Skin of body (tissue), 3 donors: ENCODE measurements at places on chromosomes 11 and 22. TPM values are rescaled to one million over a fixed set of nuclear protein-coding genes. Genes with fewer than 3 reads are reported as not detected.
A peak's percentile ranks its signal among the peaks of the same experiment; 100 is the strongest.

BARX2 gene
- 12.3 TPM for total RNA-seq

KRTAP5-2 gene
- 3.1 TPM for total RNA-seq

CENPM gene
- 8.4 TPM for total RNA-seq

OR51B5 gene
- 0.30 TPM for total RNA-seq

BBOX1 gene
- 10.9 TPM for total RNA-seq

KCTD14 gene
- total RNA-seq, result 1.6 TPM

DGCR6 gene
- 3.2 TPM for total RNA-seq

SLC22A9 gene
- total RNA-seq, result not detected

GRK3 gene
- 19.2 TPM for total RNA-seq

HEPHL1 gene
- total RNA-seq, result 4.9 TPM

PRODH gene
- 5.6 TPM for total RNA-seq

UBQLN3 gene
- total RNA-seq, result 0.49 TPM

NCF4 gene
- 10.2 TPM for total RNA-seq

OSM gene
- 1.3 TPM for total RNA-seq

DNA sequence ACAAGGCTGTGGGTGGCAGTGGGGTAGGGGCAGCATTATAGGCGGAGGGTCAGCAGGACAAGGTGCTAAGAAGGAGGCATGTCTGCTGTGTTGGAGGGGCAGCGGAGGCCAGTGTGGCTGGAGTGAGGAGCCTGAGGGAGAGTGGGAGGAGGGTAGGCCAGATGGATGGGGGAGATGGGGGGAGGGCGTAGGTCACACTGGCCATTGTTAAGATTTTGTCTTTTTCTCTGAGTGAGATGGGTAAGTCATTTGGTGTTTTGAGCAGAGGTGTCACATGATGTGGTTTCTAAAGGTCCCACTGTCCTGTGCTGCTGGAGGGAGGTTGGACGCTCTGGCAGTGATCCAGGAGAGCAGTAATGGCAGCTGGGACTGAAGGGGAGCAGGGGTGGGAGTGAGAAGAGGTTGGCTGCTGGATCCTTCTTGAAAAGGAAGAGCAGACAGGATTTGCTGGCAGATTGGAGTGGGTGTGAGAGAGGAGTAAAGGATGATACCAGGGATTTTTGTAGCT lies 9.8 kb downstream of the PPP6R3 start:
- DNase-seq, result no peak

GRCh38 chr11:94638902-94639373 lies 71.8 kb downstream of the PIWIL4 start:
- no peak for DNase-seq

- DNase-seq, result no peak
Measured at GRCh38 chr11:85098996-85099395, 528.1 kb downstream of the DLG2 start.

GRCh38 chr11:16795146-16795545 lies 56.7 kb downstream of the C11orf58 start:
- DNase-seq, result no peak

DNA sequence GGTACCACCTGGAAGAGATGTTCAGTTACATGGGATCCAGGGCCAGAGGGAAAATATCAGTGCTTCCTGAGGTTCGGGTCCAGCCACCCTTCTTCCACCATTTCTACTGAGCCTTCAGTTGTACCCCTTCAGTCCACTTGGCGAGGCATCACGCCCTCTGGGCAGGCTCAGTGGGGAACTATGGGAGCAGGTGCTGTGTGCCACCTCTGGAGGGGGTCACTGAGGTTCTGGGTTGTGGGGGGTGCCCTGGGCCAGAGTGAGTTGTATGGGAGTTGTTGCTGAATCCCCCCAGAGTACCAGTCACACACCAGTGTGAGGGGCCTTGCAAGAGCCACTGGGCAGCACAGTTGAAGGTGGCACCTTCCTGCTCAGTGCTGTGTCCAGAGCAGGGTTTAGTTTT lies 2.7 kb upstream of the SREBF2 start:
- DNase-seq, result no peak

DNA sequence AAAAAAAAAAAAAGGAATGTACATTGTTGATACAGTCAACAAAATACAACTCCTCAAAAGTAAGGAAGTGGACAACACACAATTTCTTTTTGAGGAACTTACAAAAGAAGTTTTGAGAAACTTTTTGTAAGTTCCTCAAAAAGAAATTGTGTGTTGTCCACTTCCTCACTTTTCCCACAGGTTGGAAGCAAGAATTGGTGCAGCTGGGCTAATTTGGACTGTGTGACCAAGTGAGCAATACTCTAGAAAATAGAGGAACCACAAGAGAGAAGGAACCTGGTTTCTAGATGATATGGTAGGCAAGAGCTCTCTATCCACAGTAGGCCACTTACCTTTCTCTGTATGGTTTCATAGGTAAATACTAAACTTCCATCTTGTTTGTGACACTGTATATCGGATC lies 1053.8 kb downstream of the LRRC4C start:
- no peak for DNase-seq

DNA sequence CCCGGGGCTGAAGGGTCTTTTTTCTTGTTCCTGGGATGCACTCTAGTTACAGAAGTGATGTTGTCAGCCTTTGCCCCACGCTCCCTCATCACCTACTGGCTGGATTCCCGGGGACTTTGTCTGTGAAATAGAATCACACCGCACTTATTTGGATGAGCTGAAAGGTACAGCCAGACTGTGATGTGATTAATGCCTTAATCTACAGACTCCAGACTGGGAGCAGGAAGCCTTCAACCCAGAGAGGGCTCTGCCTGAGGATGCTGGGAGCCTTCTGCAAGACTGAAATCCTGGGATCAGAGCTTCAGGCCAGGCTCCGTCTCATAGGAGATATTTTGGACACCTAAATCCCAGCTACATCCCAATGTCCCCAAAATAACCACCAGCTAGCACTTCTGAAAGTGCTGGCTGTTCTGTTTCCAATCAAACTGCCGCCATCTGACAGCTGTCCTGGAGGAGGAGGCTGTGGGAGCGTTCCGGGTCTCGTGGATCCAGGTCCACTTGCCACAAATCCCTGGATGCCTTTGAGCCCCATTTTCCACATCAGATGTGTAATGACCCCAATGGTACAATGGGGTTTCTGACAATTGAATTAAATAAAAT lies 688.5 kb downstream of the TBC1D22A start:
- DNase-seq, result no peak

- no peak for DNase-seq
Measured at GRCh38 chr11:57432714-57433163, 5.8 kb upstream of the SLC43A3 start.

DNA sequence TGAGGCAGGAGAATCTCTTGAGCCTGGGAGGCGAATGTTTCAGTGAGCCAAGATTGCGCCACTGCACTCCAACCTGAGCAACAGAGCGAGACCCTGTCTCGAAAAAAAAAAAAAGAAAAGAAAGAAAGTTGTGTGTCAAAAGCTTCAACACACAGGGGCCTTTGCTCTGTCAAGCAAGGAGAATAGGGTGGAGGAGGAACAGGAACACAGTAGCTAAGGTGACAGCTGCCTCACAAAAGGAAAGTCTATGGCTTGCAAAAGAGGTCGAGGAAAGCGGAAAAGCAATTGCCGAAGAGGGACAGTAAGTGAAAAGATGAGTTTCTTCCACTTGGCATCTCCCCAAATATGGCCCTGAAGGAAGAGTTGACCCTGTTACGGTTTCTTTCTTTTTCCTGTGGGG lies 26.5 kb upstream of the TMA7B start:
- no peak for DNase-seq

GRCh38 chr22:21094911-21095772 lies 49.4 kb downstream of the LRRC74B start:
- DNase-seq, result no peak

DNA sequence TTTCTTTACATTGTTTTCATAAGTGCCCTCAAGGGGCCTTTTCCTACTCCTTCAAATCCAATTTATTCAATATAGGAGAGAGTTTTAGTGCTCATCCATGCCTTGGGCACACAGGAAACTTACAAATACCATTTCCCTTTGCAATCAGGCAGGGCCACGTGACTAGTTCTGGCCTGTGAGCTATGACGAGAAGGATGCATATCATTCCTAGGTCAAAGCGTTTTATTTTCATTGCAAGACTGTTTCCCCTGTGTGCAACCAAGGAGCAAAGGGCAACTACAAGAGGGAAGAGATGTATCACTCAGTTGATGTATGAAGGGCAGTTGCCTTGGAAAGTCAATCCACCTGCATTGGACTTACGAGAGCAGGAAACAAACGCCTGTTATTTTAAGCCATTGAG lies 1.9 kb upstream of the TRAF6 start:
- DNase-seq, result no peak

GRCh38 chr11:23090659-23091058 lies 230.4 kb upstream of the CCDC179 start:
- no peak for DNase-seq

DNA sequence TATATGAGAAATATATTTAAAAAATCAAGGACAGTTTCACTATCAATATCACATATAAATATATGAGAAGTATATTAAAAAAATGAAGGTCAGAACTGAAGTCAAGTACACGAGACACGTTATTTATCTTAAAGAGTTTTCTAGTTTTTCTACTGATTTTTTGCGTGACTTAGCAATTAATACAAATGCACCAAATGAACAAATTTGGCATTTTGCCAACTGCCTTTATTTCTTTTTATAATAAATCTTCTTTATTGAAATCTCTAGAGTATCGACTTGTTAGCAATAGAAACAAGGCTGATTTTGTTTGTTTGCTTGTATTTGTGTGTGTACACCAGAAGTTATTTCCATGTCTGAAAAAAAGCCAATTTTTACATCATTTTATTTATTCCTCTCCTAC lies 1684.7 kb upstream of the RAG2 start:
- no peak for DNase-seq

DNA sequence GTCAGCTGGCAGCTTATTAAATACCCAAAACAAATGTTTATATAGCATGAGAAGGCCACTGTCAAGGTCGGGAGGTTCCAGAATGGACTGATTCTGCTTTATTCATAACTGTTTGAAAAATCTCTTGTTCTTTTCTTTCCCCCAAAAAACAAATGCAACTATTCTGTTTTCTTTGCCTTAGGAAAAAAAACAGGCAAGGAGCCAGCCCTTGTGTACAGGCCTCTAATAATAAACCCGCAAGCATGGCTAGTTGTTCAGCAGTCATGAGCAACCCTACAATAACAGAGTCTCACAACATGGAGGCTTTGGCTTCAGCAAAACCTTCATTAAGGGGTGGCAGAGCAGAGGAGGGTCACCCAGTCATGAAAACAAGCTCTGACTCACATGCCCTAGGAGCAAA lies 191.7 kb downstream of the KIRREL3 start:
- DNase-seq, result no peak

DNA sequence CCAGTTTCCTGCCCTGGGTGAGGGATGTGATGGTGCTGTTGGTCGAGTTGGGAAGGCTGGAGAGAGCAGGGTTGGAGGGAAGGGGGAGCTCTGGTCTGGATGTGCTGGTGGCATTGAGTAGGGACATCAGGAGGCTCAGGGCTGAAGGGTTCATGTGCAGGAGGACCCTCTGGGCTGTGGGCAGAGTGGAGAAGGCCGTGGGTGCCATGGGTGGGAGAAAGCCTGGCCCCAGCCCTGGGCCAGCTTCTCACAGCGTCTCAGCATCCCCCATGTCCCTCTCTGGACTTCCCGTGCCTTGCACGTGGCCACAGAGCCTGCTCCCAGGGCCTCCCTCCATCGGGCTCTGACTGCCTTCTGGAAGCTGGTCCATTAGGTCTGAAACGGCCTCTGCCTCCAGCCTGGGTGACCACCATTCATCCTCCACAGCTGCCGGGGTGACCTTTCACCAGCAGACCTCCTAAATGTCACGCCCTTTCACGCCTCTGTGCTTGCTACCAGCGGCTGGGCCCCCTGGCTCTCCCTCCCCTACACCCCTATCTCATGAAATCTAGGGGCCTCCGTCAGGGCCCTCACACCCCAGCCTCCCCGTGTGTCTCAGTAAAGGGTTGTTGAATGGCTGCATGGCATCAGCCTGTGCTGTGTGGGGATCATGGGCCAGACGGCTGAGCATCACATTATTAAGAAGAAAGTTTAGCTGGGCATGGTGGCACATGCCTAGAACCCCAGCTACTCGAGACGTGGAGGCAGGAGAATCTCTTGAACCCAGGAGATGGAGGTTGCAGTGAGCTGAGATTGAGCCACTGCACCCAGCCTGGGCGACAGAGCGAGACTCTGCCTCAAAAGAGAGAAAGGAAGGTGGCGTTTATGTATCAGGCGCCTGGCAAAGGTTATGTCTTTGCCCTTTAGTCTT lies 25.5 kb downstream of the MYO7A start:
- no peak for DNase-seq

DNA sequence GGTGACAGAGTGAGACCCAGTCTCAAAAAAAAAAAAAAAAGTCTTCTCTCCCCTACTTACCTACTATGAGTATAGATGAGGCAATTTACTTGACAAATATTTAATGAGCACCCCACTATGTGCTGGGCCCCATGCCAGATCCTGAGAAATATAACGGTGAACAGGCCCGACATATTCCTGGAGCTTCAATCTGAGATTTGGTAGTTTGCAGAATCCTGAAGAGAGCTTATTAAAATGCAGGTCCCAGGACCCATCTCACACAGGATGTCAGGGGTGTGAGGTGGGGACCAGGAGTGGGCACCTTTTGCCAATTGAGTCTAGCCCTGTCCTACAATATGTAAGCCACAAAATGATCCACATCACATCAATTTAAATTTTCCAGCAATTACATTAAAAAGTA lies 44.0 kb downstream of the KCNJ4 start:
- DNase-seq, result no peak

DNA sequence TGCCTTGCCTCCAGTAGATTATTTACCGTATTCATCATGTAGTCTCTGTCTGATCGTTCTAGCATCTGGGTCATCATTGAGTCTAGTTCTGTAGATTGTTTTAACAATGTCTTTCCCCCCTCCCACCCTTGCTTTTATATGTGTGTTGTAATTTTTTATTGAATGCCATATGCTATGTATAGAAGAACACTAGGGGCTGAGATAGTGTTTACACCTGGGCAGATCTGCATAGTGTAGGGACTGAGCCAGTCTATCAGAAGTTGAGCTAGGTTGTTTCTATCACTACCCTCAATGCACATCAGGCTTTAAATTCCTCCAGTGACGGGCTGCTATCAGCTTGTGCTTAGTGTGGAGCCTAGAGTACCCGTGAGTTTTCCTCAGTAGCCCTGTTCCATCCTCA lies 61.6 kb downstream of the KREMEN1 start:
- no peak for DNase-seq

GRCh38 chr11:72751116-72752087 lies 806 bp downstream of the ARAP1 start:
- DNase-seq, result no peak

DNA sequence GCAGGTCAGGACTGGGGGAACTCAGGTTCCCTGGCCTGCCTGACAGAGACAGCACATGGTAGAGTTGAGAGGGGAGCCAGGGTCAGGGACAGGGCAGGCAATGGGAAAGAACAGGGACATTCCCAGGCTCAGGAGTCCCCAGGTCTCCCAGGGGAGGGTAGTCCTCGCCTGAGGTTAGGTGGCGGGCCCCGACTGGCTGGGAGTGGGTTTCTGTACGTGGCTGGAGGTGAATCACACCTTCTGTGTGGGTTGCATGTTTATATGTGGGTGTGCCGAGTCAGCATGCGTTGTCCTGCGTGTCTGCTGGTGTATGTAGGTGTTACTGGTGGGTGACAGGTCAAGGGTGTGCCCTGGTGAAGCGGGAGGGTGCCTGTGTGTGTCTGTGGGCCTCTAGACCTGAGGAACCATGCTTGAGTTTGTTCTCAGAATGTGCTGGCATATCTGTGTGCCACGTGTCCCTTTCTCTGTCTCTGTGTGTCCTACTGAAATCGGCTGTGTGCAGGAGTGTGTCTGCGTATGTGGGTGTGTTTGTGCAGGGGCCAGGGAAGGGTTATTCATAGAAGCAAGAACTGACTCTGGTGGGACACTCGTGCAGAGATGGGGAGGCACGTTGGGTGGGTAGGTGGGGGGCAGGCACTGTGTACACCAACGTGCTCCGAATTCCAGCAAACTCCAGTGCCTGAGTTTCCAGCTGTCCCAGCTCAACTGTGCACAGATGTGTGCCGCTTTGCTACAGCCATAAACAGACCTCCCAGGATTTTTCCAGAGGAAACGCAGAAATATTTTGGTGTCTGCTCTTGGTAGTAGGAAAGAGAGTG lies 23.8 kb upstream of the OAF start:
- peak; percentile 95 for DNase-seq
